ENCODE measurements at places on chromosomes 4 and X.

DNA sequence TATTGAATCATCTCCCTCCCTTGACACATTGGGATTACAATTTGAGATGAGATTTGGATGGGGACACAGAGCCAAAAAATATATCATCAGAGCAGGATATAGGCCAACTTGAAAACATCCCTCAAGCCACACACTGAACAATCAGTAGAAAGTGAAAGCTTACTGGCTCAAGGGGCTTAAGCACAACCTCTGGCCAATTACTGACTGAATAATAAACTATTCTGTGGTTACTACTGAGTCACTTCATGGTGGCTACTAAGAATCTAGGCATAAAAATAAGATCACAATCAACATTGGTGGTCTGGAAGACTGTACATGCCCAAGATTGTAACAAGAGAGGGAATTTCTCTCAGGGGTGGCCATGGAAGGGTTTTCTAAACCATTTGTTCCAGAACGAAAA lies 27.4 kb upstream of the GPR174 start:
- DNase-seq = no peak

- DNase-seq = no peak
These were observed 570.7 kb downstream of the PCDH7 start for GRCh38 chr4:31290836-31291235.

- DNase-seq = no peak
These were observed 177.3 kb upstream of the DKK2 start for GRCh38 chr4:107213410-107213809.

DNA sequence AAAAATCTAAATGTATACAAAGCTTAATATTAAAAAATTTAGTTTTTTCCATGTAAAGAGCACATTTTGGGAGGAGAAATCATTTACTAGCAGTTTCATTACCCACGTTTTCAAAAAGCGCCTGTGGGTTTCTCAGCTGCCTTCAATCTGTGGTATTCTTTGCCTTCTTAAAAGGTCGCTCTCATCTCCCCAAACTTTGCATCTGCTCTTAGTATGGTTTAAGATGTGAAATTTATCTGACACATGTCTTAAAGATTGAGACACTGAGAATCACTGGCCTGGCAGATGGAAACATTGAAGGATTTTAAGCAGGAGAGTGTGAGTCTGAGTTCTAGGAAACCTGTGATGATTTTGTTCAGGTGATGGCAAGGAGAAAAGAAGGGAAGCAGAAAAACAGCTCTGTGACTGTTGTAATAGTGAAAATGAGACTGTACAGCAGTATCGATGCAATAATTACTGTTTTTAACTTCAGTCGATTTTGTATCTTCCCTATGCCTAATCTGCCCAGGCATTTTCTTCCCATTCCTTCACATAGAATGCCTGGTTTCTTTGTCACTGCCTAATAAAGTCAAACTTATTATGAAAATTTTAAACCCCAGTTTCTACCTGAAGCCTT lies 75.9 kb downstream of the PAQR3 start:
- peak; percentile 5 for DNase-seq

DNA sequence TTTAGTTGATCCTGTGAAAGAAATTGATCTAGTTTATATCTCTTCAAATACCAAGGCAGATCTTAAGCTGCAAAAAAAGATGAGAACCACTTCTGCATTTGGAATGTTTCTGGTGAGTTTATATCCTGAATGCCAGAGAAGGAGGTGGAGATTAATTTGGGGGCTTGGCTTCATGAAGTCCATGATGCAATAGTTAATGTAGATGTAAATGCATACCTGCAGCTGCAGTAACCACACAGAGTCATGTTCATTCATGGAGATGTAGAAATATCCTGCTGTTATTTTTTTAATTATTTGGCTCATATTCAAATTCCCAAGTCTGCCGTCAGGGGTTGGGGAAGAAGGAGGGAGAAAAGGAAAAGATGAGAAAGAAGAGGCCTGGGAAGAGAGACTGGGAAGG lies at the start of gene SULT1E1:
TSS of gene SULT1E1 (minus strand) at position 94 of the 400 bp plus-strand sequence. CDS start 2,501 bp downstream, outside the sequence.
- DNase-seq = no peak

DNA sequence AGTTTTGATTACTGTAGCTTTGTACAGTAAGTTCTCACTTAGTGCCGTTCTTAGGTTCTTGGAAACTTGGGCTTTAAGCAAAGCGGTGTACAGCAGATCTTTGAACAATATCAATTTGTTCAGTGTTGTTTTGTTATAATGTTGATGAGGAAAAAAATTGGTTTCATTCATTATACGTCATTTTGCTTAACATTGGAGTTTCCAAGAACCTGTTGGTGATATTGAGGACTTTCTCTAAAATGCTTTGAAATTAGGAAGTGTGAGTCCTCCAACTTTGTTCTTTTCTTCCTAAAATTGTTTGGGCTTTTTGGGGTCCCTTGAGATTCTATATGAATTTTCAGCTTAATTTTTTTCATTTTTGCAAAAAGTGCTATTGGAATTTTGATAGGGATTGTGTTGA lies 49.1 kb downstream of the STAG2 start:
- no peak for DNase-seq

DNA sequence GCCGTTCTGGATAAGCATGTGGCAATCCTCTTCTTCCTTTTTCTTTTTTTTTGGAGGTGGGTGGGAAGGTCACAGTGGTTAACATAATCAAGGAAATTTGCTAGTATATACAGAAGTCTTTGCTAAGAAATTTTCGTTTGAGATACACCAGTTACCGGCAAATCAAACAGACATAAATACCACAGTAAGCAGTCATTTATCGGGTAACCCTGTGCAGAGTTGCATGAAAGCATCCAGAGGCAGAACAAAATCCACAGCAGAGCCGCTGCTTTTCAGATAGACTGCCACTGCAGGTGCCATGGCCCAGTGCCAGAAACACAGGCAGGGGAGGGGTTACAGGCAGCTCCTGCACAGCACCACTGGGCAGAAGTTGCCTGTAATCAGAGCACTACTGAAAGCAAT lies 179.1 kb upstream of the MAB21L2 start:
- no peak for DNase-seq

DNA sequence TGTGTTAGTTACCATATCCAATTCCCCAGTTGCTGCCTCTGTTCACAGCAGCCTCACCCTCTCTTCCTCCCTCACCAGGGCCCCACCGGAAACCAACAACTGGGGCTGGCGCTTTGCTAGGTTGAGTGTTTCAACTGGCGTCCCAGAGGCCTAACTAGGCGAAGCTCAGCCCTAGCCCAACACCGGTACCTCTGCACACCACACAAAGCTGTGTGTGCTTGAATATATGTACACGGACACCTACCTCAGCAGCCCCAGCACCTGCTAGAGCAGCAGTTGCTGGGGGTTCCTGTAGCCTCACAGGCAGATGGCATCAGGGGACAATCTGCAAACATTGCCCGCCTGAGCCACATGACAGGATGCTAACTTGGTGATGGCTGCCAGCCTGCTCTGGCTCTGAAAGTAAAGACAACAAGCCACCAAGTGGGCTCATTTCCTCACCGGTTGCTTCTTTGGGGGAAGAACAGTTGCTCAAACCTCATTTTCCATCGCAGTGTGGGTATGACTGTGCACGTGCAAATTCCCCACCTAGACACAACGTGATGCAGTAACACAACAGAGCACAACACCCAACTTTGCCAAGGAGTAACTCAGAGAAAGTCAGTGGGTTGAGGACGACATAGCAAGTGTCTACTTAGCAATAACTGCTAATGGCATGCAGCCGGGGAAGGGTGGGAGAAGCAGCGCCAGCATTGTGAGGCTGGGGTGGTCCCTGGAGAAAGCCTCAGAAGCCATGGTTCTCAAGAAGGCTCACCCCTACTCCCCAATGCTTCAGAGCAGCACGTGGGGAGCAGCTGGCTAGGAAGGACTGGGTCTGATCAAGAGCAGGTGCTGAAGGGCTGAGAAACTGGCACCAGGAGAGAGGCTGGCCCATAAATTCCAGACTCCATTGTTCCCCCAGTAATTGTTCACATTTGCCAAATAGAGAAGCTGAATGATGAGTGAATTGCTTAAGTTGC lies 139.5 kb downstream of the SH3KBP1 start:
- no peak for DNase-seq

- DNase-seq = no peak
These were observed 93.4 kb upstream of the MAMLD1 start for GRCh38 chrX:150269605-150270254.

DNA sequence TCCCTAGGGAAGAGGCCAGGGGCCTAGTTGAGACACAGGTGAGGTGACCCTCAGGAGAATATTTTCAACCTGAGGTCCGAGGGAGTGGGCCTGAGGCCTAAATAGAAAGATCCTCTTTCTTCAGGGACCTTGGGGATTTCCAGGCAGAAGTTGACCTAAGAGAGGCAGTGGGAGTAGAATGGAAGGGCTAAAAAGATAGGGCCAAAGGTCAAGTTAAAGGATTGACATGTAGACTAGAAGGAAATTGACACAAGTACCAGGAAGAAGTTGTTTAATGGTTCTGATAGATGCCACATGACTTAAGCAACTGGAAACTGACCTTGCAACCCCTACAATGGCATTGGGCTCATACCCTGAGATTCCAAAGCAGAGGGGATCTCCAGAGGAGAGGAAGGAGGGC lies 76.9 kb downstream of the SHROOM3 start:
- no peak for DNase-seq

DNA sequence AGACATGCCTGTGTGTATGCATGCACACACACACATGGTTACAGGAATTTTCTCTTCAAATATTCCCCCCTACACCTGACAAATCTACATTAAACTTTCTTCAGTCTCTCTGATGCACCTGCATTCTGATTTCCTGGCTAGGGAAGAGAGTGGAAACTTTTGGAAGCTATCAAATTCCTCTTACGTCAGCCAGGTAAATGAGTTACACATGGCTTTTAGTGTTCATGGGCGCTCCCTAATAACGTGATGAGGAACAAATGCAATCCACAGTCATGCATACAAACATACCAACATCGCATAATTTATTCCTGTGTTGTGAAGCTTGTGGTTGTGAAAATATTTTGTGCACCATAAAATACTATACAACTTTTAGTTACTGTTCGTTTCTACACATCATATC lies 34.9 kb downstream of the BMP3 start:
- no peak for DNase-seq

- no peak for DNase-seq
These were observed 63.4 kb downstream of the CCKAR start for GRCh38 chr4:26426892-26427291.

GRCh38 chr4:112896609-112897190 lies 152.8 kb upstream of the ANK2 start:
- no peak for DNase-seq

- DNase-seq = no peak
These were observed 7.0 kb downstream of the RAI2 start for GRCh38 chrX:17854069-17854468.

GRCh38 chr4:151671541-151672059 lies 89.2 kb downstream of the GATB start:
- no peak for DNase-seq

GRCh38 chr4:34091451-34091850 lies 2152.9 kb downstream of the ARAP2 start:
- no peak for DNase-seq

DNA sequence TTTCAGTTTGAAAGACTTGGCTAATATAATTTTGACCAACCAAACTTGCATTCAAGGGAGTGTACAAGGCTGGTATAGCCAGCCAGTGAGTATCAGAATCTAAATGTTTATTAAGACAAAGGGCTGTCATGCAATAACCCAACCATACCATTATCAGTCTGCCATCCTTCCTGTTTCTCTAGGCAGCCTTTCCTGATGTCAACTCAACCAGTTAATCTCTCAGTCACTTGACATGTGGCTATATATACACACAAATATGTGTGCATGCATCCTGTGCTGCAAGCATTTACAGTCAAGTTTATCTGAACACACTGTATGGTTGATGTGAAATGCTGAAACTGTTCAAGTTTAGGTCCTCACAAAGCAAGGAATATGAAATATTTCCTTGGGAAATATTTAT lies 17.2 kb downstream of the BTK start:
- no peak for DNase-seq

DNA sequence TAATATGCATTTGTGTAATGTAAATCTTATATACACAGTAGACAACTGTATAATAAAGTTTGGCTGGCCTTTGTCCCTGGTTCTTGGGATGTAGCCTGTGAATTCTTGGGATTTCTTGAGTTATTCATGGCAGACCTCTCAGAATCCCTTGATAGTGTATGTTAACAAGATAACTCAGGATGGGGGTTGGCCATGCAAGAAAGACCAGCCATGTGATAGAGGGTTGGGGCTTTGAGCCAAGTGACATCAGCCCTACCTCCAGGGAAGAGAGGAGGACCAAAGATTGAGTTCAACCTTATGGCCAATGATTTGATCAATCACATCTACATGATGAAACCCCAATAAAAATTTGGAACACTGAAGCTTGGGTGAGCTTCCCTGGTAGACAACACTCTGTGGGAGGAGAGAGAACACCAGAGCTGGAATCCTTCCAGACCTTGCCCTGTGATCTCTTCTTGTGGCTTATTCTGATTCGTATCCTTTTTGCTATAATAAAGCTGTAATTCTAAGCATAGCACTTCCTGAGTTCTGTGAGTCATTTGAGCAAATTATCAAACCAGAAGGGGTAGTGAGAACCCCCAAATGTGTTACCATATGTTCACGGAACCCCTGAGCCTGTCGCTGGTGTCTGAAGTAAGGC lies 11.3 kb downstream of the SLC2A9 start:
- DNase-seq = no peak

GRCh38 chr4:176526704-176527103 lies 206.9 kb downstream of the SPCS3 start:
- DNase-seq = no peak

DNA sequence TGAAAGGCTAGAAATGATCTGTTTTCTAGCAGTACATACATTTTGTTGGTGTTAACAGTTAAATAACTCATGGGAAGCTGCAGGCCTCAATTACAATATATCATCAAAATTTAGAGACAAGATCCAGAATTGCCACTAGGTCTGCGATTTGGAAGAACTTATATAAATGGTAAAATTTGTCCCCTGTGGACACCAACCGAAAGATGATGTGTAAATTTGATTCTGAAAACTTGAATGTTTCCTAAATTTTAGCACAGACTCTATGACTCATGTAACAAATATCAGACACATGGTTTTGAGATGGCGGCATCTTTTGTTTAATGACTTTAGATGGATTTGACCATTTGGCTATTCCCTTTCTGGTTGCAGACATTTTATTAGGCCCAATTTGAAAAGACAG lies 6.0 kb upstream of the HPGDS start:
- no peak for DNase-seq

DNA sequence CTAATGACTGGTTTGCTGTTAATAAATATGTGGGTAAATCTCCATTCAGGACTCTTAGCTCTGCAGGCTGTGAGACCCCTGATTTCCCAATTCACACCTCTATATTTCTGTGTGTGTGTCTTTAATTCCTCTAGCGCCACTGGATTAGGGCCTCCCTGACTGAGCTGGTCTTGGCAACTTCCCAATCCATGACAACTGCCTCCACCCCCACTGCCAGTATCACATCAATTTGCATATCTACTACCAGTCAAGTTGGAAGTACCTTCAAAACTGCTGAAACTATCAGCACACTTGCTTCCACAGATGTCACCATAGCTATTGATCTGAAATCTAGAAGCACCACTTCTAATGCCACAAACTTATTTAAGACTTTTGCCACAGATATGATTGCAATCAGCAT lies 27.6 kb downstream of the OPRPN start:
- no peak for DNase-seq

- no peak for DNase-seq
These were observed 92.2 kb upstream of the GATB start for GRCh38 chr4:151853034-151853433.

All from cerebellar cortex (tissue), 1 donor.